ENCODE measurements at places on chromosomes 5 and 9.

- no peak for DNase-seq
These were observed 2.7 kb upstream of the CDH12 start for GRCh38 chr5:22855824-22856223.

GRCh38 chr9:87944682-87945081, 26.9 kb downstream of the SPATA31C1 start:
- DNase-seq, result no peak

DNA sequence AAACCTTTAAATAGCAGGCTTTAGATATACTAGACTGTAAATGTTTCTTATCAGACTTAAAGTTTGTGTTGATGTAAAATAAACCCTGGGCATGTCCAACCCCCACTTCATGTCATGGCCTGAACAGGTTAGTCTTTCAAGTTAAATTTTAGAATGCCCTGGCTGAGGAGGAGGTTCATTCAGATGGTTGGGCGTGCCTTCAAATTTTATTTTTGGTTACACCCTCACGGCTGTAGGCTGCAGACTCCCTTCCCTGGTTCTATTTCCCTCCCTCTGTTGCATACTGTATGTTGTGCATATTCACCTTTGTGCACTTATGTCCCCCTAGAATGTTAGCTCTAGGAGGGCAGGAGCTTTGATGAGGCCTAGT, 5.3 kb upstream of the BICD2 start:
- no peak for DNase-seq

- DNase-seq, result no peak
These were observed 14.4 kb downstream of the SEC24A start for GRCh38 chr5:134662971-134663370.

- DNase-seq, result no peak
These were observed 23.6 kb downstream of the ACTL7B start for GRCh38 chr9:108832179-108832500.

- DNase-seq, result no peak
These were observed 425.1 kb downstream of the BNC2 start for GRCh38 chr9:16445141-16445920.

DNA sequence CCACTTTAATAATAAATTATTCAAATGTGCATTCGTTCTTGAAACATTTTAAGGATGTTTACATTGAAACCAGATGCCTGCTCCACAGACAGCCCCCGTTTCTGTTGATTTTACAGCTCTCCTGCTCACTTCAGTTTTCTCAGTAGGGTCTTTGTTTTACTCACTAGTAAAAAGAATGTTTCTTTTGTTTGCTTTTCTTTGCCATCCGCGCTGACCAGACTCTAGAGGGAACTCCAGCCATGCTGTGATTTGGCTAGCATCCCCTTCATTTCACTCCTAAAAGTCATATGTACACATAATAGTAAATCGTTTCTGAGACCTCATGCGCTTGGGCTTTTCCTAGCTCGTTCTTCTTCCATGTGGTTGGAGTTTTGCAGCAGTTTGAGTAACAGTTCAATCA, 28.7 kb upstream of the PALM2AKAP2 start:
- no peak for DNase-seq

DNA sequence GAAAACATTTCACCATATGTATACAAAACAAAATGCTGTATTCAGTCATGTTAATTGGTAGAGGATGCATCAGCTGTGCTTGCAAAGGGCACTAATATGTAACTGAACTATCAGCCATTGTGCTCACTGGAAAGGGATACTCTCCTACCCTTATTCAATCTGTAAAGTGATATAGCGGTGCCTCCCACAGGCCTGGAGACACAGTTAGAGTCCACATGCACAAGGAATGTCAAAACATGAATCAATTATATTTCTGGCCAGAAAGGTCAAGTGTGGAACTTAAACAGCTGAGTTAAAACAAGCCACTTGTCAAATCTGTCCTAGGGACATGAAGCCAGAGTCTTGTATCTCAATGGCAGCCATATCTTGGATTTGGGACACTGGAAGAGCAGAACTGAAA, 71.2 kb upstream of the IZUMO3 start:
- no peak for DNase-seq

DNA sequence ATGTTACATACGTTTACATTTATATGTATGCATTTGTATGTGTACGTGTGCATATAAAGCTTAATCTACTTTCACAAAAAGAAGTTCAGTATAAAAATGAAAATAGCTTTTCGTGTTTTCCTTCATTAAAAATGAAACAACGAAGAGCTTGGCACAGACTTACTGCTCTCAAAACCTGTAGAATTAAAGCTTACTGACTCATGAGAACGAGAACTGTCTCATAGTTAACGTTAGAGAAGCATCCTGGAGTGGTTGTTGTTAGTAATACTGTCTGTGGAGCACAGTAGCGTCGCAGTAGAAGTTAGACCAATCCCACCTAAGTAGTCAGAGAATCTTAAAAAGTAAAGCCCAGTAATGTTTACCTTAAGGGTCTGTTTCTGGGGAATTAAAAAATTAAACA, 1.3 kb downstream of the MAT2B start:
- no peak for DNase-seq

DNA sequence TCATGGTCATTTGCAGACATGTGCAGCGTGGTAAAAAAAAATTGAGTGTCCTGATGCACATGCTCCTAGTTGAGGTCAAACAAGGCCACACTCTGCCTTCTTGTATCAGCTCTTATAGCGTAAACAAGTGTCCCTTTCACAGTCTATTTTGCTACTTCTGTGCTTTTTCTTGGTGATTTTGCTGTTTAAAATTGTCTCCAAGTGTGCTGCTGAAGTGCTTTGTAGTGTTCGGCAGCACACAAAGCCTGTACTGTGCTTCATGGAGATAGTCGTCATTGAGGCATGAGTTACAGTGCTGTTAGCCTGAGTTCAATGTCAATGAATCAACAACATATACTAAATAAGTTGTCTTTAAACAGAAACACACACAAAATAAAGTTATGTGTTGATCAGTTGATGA, 690.4 kb upstream of the MEF2C start:
- DNase-seq, result no peak

- no peak for DNase-seq
These were observed 240.0 kb downstream of the SMARCA2 start for GRCh38 chr9:2255128-2255527.

- peak; percentile 54 for DNase-seq
These were observed 276.5 kb downstream of the ARHGEF28 start for GRCh38 chr5:73902327-73903051.

DNA sequence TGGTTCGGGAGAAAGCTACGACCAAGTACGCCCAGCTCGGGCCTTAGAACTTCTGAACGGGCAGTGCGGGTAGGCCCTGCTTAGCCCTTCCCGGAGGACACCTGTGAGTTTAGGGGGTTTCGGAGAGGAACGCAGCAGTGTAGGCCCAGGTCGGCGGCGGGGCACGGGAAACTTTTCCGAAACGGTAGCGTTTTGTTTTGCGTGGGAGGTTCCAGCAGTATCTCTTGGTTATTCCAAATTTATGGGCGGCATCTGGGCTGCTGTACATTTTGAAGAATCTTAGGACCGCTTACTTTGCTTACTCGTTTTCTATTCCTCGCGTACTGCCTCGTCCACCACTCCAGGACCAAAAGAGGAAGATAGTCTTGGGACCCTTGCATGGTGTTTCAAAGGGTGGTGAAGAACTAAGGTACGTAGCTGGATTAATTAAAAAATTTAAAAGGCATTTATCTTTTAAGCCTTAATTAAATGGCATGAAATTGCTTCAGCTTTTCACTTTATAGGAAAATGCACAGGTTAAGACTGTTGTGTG, 492 bp downstream of the TENT2 start:
- DNase-seq, result no peak

GRCh38 chr9:129208207-129209032, 30.4 kb upstream of the IER5L start:
- DNase-seq, result no peak

- no peak for DNase-seq
These were observed 1.3 kb upstream of the PTPDC1 start for GRCh38 chr9:94082956-94083355.

- no peak for DNase-seq
These were observed 4.7 kb downstream of the TNFSF8 start for GRCh38 chr9:114925672-114926071.

- no peak for DNase-seq
These were observed 14.2 kb upstream of the CRB2 start for GRCh38 chr9:123341816-123342215.

GRCh38 chr9:110807956-110808598, 139.5 kb downstream of the MUSK start:
- no peak for DNase-seq

GRCh38 chr9:86902991-86903733, 44.1 kb downstream of the GAS1 start:
- DNase-seq, result peak; percentile 36

DNA sequence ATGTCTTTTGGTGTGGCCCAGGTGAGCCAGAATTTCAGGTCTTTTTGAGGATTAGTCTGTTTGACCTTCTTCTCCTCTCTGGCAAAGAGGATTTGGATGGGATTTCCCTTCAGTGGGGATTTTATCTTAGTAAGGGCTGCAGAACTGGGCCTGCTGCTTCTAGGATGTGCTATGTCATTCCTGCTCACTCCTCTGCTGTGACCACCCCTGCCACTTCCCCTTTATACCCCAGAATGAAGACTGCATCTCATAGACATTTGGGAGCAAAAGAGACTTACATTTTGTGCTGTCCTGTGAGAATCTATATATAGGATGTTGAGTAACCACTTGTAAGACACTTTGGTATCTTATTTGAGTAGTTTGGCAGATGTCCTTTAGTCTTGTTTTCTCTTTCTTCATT, 76.2 kb downstream of the ARHGAP26 start:
- DNase-seq, result no peak

DNA sequence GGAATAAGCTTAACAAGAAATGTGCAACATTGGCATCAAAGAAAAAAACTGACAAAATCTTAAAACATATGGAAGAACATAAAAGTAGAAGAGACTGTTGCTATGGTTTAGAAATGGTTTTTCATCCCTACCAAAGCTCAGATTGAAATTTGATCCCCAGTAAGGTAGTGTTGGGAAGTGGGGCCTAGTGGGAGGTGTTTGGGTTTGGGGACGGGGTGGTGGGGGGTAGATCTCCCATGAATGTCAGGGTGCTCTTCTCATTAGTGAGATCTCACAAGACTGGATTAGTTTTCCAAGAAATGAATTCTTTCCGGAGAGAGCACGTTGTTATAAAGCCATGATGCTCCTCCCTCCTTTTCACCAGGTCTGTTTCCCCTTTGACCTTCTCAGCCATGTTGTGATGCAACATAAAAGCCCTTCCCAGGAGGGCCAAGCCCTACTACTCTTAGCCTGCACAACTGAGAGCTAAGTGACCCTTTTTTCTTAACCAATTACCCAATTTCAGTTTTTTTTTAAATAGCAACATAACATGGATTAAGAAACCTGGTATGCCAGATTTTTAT, 10.6 kb downstream of the TMEM167A start:
- DNase-seq, result peak; percentile 56

DNA sequence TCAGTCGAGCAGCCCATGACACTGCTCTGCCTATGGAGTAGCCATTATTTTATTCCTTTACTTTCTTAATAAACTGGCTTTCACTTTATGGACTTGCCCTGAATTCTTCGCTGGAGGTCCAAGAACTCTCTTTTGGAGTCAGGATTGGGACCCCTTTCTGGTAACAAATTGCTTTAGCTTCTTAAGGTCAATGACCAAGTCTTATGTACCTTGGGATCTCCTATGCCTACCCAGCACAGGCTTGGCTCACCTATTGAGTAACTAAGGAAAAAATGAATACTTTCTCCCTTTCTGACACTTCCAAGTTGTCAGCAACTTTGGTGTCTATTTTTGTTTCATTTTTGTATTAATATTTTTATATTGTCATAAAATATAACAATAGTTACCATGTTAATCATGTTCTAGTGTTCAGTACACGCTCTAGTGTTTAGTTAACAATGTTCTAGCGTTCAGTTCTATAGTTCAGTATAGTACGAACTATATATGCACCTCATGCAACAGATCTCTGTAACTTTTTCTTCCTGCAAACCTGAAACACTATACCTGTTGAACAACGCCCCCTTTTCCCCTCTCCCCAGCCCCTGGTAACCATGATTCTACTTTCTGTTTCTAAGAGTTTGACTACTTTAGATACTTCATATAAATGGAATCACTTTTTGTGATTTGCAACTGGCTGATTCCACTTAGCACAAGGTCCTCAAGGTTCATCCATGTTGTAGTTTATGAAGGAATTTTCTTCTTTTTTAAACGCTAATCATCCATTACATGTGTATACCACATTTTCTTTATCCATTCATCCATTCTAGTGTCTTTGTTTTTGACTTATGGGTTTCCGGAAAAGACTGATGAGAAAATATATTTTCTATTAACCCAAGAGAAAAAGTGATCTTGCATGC, 1.8 kb upstream of the RHOBTB3 start:
- DNase-seq, result no peak

DNA sequence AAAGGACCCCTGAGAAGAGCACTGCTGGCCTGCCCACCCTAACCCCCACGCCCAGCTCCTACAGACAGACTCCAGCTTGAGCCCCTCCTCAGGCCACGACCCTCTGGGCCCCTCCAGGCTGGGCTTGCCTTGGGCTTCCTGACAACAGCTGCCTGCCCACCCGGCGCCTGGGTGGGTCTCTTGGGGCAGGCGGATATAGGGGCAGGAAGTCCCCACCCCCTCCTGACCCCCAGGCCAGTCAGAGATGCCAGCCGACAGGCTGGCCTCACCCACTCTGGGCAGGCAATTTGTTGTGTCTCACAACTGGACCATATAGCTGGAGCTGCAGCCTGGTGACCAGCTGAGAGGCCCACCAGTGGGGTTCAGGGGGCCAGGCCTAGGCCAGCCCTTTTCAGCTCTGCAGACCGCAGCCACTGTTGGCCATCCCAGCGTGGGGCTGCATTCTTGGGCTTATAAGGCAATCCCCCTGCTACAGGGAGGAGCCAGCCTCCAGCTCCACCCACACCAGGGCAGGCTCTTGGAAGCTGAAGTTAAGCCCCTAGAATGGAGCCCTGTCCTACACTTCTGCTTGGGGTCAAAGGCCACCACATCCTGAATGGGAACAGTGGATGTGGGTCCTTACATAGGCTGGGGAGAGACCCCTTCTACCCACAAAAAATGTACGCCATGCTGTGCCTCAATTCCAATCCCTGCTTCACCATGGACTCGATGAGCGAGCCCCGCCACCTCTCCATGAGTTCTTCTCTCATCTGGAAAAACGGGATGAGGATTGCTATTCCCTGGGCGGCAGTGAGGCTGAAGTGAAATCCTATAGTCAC, 2.0 kb downstream of the PDLIM7 start:
- DNase-seq, result peak; percentile 90

DNA sequence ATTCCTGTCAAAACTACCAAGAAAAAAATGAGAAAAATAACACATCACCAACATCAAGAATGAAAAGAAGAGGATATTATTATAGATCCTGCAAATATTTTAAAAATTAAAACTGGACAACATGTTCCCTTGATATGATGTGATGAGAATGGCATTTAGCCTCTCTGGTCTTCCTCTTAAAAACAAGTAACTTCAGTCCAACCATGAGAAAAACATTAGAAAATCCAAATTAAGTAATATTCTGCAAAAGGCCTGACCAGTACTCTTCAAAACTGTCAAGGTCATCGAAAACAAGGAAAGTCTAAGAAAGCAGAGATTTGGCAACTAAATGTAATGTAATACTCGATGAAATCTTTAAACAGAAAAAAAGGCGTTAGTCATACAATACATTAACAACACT, 167.1 kb upstream of the SNX2 start:
- no peak for DNase-seq
